ENCODE measurements at places on chromosomes 6 and 20.

DNA sequence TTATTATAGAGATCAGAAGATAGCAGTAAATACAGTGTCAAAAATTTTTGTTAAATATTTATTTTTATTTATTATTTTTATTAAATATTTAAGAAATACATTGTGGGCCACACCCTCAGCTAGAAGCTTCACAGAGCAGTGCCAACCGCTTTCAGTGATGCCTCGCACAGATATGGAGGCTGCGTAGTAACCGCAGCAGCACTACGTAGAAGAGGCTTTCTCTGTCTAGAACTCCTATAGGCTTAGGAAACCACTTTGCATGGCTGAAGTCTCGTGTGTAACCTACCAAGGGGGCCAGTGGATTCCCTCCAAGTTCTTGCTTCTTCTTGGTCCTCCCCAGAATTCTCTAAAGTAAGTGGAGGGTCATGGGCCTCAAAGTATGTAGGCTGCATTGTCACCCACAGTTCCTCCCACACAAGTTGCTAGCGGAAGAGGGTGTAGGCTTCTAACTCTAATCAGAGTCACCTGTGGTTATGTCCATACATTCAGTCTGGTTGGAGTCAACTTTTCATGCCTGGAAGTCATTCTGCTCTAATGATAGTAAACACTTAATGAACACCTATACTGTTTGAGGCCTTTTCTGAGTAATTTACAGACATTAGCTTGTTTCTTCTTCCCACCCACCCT lies 285.6 kb downstream of the CDKAL1 start:
- DNase-seq, result no peak

DNA sequence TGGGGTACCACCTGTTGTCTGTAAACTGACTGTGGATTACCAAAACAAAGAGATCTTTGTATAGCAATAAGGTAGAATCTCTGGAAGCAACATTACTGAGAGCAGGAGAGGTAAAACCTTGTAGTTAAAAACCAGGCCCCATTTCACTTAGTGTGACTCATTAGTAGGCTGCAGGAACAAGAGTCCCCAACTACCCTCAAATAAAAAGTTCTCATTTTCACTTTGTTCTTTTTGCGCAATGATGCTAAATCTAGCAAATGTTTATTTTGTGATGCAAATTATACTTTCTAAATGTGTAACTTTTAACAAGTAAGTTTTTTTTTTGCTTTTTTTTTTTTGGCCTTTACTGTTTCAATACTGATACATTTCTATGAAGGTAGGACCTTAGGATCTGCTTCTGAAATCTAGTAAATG lies 67.1 kb downstream of the ESF1 start:
- DNase-seq, result no peak

DNA sequence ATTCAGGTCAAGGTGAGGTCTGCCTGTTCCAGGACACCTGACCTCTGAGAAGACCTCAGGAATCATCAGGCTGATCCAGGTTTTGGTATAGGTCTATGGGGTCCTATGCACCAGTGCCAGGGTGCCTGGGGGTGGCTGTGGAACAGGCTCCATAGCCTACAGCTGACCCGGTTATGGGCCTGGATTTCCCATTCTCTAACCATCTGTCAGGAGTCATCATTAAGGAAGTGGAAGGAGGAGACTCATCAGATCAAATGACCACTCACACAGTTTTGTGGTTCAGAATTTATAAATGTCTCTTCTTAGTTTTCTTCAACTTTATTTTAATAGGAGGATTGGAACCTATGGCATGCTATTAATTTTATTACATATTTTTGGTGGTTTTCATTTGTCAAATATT lies 14.8 kb downstream of the PLA2G7 start:
- DNase-seq, result no peak

- no peak for DNase-seq
Measured at GRCh38 chr6:161359618-161359945, 85.7 kb upstream of the AGPAT4 start.
